ENCODE measurements at places on chromosomes 4 and X.

DNA sequence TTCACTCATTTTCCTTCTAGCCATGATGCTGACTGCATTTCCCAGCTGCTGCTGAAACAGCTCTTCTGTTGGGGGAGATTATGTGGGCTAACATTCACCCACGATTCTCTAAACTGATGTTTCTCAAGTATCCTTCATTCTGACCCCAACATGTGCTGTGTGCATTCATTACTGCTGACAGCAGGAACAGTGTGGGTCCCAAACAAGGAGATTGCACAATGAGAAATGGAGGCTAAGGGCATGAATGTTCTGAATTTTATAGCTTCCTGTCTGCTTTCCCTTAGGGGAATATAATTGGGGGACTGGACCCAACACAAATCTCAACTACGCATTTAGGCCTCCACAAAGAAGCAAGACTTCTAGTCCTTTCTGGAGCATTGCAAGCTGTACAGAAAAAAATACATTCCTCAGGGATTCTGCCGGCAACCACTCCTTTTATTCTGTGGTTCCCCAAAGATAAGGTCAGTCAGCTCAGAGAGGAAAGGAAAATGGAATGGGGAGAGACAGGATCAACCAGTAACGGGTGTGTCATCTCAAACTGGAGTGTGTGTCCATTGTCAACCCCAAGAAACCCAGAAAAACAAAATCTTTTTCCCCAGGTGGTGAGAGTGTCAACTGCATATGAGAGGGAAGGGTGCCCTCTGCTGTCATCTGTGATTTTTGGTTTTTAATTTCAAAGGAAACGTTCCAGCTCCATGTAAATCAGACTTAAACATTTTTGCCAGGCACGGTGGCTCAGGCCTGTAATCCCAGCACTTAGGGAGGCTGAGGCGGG lies 81.5 kb upstream of the EGFL6 start:
- peak; percentile 18 for DNase-seq

- no peak for DNase-seq
Measured at GRCh38 chrX:65608026-65608425, 59.4 kb upstream of the MSN start.

DNA sequence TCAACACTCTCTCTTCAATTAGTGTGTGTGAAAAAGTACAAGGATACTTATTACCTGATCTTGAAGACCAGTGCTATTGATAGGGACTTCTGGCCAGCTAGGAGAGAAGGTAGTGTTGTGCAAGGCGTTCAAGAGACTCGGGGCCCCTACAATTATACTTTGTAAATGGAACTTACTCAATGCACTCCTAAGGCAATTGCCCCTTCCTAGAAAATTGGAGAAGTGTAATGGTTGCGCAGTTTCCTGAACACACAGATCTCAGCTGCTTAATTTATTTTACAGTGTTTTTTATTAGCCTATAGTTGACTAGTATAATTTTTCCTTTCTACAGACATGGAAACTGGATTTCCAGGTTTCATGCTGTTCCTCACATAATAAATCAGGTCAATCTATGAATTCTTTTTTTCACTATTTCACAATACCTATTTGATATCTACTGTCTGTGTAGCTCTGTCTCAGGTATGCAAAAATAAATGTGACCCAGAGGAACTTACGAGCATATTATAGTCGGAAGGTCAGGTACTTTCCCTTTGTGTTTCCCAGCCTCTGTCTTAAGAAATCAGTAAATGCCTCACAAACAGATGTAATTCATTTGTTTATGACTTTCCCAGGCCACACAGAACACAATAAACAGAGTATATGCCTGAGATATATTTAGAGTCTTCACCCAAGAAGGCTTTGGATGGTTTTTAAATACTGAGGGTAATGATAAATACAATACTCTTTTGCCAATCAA lies 89.1 kb upstream of the TET2 start:
- DNase-seq = no peak

DNA sequence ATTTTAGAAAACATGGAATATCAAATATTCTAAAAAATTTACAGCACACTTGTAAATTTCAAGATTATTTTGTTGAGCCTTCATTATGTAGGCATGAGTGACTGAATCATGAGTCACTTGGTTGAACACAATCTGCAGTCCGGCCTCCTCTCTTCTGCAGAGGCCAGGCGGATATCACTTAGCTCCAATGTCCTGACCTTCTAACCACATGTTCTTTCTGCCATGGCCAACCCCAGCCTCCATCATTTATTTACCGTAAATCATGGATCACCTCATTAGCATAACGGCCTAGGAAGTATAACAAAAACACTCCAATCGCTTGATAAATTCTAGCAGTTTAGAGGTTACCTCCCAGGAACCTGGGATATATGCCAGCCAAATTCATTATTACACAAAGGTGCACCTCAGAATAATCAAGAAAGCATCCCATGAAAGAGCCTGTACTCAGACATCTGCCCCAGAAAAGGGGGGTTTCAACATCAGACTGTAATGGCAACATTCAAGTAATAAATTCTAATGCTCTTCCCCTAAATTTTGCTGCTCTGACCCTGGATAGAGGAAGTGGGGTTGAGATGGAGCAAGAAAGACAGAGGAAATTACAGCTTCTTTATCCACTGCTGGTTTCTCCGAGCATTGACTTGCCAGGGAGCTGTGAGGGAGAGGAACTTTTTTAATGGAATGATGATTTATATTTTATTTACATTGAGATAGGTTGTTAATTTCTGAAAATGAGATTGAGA lies 2153.6 kb upstream of the AGA start:
- DNase-seq = no peak

DNA sequence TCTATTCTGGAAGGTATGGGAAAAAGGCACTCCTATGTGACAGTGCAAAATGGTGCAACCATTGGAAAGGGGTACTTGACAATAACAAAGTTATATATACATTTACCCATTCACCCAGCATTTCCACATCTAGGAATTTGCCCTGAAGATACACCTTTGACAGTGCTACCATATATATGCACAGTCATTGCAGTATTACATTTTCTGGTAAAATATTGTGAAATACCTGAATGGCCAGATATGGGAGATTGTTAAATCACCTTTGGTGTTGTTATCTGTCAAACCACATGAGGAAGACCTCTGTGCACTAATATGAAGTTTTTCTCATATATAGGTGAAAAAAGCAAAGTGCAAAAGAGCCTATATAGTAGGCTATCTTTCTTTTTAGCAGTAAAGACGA lies 53.5 kb downstream of the SMAD1 start:
- DNase-seq = no peak

DNA sequence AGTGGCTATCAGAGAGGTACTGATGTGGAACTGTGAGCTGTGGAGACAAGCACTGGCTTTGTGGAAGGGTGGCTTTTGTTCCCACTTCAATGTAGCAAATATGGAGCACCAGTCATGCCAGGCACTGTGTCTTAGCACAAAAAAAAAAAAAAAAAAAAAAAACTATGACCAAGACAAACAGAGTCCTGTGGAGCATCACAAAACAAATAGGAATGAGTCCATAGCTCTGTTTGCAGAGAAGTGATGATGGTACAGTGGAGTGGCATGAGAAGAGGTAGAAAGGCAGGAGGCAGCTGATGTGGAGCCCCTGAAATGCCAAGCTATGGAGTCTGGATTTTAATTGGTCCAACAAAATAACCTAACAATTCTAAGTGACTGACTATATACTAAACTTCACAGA lies 116.9 kb downstream of the RAB28 start:
- no peak for DNase-seq

- no peak for DNase-seq
Measured at GRCh38 chr4:134754301-134755019, 552.9 kb upstream of the PABPC4L start.

GRCh38 chr4:16993956-16994840 lies 95.8 kb upstream of the LDB2 start:
- no peak for DNase-seq

DNA sequence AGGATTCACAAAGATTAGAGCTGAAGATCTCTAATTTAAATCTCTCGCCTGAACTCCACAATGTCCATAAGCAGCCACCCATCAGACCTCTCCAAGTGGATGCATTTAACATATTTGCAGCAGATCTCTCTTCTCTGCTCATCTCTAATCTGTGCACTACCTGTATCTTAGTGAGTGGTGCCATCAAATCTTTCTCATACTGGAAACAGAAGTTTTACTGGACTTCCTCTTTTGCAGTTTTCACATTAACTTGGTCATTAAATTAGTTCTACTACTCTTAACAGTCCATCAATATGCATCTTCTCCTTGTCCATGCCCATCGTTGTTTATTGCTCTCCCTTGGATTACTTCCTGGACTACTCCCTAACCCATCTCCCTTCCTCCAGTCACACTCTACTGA lies 488.5 kb downstream of the IL15 start:
- no peak for DNase-seq

- DNase-seq = no peak
Measured at GRCh38 chrX:69179380-69179911, 14.2 kb upstream of the PJA1 start.

GRCh38 chr4:68349279-68349648 lies 626 bp downstream of the YTHDC1 start:
- DNase-seq = no peak

DNA sequence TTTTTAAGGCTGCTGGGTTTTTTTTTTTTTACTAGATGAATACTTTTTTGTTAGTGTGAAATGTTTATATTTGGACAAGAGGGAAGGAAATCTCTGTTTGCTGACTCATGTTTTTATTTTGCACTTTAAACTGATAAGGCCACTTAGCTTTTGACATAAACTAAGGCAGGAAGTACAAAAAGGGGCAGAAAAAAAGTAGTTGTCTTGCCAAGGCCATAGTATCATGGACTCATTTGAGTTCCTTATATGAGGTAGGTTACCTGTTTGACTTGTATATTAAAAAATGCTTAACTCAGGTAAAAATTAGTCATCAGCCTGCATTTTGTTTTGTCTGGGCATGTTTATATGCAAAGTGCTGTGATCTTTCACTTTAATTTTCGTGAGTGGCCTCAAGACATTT lies 26.0 kb downstream of the SMAD1 start:
- no peak for DNase-seq

DNA sequence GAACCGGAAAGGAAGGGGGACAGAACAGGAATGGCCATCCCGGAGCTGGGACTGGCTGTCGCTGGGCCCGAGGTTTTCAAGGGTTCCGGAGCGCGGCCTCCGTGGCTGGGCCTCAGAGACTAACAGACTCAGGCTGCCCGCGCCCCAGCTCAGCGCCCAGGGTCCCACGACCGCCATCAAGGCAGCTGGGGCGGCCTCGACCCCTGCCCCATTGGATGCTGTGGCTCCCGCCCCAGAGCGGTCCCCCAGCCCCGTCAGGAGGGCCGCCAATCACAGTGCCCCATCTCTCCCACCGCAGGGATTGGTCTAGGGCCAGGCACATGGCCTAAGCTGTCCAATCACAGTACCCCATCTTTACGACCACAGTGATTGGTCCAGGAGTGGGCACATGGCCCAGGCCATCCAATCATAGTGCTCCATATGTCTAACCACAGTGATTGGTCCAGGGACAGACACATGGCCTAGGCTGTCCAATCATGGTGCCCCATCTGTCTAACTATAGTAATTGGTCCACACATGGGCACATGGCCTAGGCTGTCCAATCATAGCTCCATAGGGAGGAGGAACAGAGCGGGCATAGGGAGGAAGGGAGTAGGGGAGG lies 105.3 kb upstream of the NKX1-1 start:
- no peak for DNase-seq

DNA sequence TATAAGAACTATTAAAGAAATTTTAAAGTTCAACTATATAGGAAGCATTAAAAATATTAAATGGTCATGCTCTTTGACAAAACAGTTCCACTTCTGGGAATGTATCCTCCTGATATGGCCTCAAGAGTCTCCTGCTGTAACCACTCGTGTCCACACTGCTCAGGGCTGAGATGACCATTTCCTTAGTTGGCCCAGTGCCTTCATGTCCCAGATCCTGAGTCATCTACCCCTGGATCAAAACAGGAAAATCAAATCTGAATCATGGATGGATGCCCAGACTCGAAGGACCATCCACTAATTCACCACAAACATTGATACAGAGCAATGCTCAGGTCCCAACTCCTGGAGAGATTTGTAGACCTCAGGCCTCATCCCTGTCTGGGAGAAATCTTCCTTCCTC lies 44.7 kb downstream of the GPRASP3 start:
- no peak for DNase-seq

GRCh38 chr4:6767748-6768538 lies 14.6 kb upstream of the KIAA0232 start:
- DNase-seq = no peak

- no peak for DNase-seq
Measured at GRCh38 chrX:49042581-49043219, 457 bp downstream of the TFE3 start.

- no peak for DNase-seq
Measured at GRCh38 chr4:39657465-39657864, 18.8 kb upstream of the SMIM14 start.

- DNase-seq = no peak
Measured at GRCh38 chr4:141573678-141574077, 62.7 kb upstream of the IL15 start.

GRCh38 chr4:123588631-123589241 lies 192.1 kb downstream of the SPRY1 start:
- DNase-seq = no peak

DNA sequence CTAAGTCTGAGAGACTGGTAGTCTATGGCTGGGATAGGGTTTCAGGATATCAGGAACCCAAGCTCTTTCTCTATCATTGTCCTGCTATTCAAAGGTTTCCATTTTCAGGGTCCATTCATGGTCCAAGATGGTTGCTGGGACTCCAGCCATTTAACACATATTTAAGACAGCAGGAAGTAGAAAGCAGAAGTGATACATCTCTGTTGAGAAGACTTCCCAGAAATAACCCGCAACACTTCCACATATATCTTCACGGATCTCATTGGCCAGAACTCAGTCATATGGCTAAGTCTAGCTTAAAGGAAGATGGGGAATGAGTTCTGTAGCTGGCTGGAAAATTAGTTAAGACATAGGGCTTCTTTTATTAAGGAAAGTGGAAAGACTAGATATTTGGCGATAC lies 23.8 kb downstream of the CTSO start:
- DNase-seq = no peak

GRCh38 chrX:103276581-103277002 lies at the start of gene TCEAL5:
TCEAL5 (minus strand) TSS chrX:103276750; CDS start chrX:103274563, 2,187 bp downstream.
- peak; percentile 20 for DNase-seq

GRCh38 chr4:59484944-59485343 lies 1715.2 kb upstream of the ADGRL3 start:
- no peak for DNase-seq

DNA sequence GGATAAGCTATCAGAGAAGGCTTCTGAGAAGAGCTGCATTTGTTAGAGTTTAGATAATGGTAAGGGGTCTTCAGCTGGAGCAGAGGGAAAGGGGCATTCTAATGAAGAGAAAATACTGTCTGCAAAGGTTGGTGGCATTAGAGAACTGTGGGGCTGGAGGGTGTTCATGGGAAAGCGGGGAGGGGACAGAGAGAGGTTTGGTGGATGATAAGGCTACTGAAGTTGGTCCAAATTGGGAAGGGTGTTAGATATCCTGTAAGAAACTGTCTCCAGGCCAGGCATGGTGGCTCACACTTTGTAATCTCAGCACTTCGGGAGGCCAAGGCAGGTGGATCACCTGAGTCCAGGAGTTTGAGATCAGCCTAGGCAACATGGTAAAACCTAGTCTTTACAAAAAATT lies 59.9 kb downstream of the AFF1 start:
- no peak for DNase-seq

Measured in NCI-H2081 treated with DMSO at 0.1 percent for 48 hours (cell line).